Fibroblast of gingiva (primary cell): ENCODE measurements at places on chromosomes 16 and 17.

GRCh38 chr17:65936013-65936412 is 255.9 kb downstream of the CEP112 start:
- no peak for DNase-seq

- peak; percentile 27 for DNase-seq
Measured at GRCh38 chr16:57446531-57447185, 527 bp downstream of the CIAPIN1 start.

DNA sequence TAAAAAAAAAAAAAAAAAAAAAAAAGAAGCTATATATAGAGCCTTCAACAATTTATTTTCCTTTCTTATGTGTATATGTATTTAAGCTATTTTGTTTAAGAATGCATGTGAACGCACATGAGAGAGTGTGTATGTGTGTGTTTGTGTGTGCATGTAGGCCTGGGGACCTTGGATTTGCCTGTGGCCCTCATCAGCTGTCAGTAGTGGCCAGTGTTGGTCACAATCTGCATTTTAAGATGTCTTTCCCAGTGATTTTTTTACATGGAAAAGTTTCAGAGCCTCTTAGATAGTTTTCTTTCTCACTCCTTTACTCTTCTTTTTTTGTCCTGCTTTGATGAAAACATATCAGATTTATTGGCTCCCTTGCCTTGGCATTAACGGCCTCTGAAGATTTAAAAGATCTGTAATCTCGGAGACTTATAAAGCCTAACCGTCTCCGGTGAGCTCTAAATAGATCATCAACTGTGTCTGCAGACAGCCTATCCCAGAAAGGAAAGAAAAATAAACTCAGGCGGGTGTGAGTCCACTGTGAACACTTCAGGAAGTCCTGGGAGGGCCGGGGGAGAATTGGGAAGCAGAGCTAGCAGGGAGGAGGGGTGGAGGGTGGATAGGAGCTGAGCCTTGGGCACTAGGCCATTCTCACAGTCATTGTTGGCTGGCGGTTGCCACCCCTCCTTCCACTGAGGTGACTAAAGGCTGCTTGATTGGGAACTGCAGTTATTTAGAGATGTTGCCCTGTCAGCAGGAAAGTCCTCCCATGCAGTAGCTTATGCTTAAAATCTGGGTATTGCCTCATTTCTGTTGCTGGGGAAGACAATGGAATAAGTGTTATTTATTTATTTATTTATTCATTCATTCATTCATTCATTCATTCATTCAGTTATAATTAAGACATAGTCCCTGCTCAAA is 86.8 kb downstream of the WWP2 start:
- DNase-seq: peak; percentile 93

DNA sequence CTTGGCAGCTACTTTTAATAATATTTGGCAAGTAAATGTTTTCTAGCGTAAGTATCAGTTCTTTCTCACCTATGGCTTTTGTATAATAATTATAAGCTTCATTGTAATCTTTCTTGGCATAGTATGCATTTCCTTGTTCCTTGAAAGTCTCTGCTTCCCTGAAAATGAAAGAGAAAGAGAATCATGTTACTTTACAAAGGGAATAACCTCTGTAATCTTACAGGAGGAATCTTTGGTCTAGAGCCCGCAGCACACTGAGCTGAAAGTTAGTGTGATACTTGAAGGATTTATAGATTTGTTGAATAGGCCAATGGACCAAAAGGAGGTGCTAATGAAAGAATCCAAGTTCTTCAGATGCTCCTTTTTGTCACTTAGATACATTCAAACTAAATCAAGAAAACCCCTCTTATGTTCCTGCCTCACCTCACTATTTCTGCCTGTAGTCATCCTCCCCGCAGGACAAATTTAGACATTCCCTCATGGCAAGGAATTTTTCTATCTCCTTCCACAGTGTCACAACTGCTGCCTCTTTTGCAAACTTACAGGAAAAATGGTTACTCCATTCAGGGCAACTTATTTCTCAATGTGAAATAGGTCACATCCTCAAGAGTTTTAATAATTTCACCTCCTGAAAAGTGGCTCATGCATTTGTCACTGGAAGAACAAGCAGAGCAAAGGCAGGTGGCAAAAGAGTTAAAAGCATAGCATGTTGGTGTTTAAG is 16.7 kb downstream of the DNAJC7 start:
- DNase-seq: peak; percentile 46

GRCh38 chr16:4052801-4053293 is 63.4 kb downstream of the ADCY9 start:
- DNase-seq: peak; percentile 78

GRCh38 chr17:50055426-50056216 is at the start of gene ITGA3:
Gene ITGA3, plus strand, starts transcription at chr17:50056110. Its CDS starts 330 bp downstream, at chr17:50056440.
- peak; percentile 90 for DNase-seq

GRCh38 chr16:57878586-57878985 is 76.3 kb upstream of the KIFC3 start:
- DNase-seq: no peak

DNA sequence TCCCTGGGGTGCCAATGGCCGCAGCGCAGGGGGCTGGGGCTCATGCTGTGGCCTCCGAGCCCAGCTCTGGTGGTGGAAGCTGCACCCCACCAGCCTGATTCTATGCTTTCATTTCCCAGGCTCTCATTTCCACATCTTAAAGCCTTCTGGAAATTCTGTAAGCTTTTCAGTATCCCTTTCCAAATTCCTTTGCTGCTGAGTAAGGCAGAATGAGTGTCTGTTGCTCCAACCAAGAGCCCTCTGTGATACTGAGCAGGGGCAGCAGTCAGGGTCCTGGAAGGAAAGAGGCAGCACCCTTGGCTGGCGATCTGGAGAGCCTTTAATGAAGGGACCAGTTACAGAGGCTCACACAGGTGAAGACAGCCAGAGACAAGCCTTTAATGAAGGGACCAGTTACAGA is 79.5 kb upstream of the FOXF1 start:
- DNase-seq: no peak

GRCh38 chr17:68498479-68499326 is 13.5 kb upstream of the PRKAR1A start:
- no peak for DNase-seq

GRCh38 chr16:53558710-53559109 is 55.7 kb upstream of the AKTIP start:
- DNase-seq: no peak

DNA sequence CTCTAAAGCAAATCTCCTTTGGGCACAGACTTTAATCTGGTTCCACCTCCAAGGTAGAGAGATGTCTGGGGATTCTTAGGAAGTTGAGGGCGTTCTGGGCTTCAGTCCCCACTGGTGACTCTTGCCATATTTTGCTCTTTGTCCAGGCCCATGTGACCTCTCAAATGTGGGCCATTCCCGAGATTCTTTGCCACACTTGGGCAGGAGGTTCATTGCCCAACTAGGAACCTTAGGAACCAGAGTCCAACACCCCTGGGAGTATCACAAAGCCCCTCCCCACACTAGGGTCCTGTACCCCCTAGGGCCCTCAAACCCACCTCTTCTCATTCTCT is 6.5 kb downstream of the KRT14 start:
- no peak for DNase-seq

DNA sequence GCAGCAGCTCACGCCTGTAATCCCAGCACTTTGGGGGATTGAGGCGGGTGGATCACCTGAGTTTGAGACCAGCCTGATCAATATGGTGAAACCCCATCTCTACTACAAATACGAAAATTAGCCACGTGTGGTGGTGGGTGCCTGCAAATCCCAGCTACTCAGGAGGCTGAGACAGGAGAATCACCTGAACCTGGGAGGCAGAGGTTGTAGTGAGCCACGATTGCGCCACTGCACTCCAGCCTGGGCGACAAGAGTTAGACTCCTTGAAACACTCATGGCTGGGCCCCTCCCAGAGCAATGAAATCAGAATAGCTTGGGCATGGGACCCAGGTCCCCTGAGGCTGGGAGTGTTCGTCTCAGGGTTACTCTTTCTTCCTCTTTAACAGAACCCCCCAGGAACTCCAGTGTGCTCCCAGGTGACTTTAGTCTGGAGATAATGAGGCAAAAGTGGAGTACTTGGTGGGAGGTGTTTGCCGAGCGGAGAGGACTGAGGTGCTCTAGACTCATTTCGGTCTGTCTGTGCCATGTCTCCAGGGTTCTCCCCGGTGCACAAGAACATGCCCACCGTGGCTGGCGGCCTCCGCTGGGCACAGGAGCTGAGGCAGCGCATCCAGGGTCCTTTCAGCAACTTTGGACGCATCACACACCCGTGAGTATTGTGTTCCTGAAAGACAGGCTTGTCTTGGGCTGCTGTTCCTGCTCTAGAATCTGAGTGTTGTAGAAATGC is 41.6 kb downstream of the DNAH9 start:
- DNase-seq: no peak

DNA sequence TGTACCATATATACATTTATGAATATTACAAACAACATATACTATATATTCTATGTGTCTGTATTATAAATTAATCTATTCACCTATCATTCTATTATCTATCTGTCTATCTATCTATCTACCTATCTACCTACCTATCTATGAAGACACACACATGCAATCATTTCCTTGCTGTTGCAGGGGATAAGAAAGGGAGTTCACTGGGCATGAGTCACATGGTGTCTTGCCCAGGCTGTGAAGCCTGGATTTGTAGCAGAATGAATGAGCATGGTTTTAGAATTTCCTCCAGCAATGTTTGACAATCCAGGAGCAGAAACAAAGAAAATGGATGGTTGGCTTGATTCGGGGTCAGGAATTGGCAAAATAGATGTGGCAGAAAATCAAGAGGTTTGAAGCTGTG is 23.2 kb upstream of the FAM20A start:
- no peak for DNase-seq

GRCh38 chr17:55002458-55002857 is 33.9 kb downstream of the STXBP4 start:
- no peak for DNase-seq

DNA sequence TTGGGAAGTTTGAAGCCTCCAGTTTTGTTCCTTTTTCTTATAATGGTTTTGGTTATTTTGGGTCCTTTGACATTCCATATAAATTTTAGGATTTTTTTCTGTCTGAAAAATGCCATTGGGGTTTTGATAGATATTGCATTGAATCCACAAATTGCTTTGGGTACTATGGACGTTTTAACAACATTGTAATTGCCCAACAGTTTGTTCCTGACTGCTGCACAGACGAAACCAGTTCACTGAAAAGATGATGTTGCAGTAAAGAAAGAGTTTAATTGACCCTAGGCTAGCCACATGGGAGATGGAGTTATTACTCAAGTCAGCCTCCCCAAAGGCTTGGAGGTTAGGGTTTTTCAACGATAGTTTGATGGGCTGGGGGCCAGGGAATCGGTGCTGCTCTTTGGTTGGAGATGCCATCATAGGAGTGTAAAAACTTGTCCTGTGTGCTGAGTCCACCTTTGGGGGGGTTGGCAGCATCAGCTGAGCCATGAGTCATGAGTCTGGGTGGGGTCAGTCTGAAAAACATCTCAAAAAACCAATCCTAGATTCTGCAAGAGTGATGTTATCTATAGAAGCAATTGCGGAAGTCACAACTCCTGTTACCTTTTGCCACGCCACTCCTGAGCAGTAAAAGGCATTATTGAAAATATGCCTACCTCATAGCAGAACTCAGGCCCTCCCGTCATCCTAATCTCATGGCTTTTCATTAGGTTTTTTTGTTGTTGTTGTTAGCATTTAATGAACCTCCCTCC is 2.7 kb upstream of the PRSS41 start:
- DNase-seq: no peak

DNA sequence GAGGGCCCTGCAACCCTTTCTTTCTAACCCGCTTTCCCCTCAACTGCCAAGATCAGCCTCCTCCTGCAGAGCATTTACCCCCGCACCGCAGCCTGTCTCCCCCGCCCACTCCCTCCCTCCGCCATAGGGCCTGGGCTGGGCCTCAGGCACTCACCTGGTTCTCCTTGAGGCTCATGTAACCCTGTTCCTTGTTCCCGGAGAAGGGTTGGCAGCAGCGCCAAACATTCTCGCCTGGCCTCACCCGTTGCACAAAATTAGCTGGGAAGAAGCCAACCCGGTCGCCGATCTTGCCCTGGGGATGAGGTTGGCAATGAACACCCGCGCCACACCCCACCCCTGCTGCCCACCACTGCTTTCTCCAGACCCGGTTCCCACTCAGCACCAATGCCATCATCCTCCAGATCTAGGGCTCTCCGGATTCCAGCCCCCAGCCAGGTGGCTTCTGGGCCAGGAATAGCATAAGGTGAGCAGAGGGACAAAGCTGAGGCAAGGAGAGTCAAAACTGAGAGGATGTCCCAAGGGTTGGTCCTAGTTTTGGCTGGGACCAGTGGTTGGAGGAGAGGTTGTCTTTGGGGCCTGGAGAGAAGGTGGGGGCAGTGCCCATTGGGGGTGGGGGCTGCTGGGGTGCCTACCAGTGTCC is 12.8 kb downstream of the STAC2 start:
- DNase-seq: no peak

- peak; percentile 85 for DNase-seq
Measured at GRCh38 chr17:80751070-80751945, 206.7 kb downstream of the RPTOR start.

GRCh38 chr16:12260647-12261262 is 284.2 kb downstream of the SNX29 start:
- no peak for DNase-seq

- no peak for DNase-seq
Measured at GRCh38 chr17:46911311-46911710, 11.6 kb upstream of the GOSR2 start.

GRCh38 chr17:46842835-46843234 is 8.5 kb upstream of the WNT9B start:
- DNase-seq: no peak

DNA sequence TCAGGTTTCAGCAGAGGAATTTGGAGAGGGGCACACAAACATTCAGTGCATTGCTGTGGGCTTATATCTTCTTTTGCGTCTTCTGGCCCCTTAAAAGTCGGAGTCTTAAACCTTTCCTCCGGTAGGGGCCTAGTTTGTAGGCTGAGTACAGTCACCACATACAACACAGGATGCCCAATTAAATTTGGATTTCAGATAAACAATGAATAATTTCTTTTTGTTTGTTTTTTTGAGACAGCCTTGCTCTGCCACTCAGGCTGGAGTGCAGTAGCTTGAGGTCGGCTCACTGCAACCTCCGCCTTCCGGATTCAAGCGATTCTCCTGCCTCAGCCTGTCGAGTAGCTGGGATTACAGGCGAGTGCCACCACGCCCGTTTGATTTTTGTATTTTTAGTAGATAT is 26.7 kb upstream of the ADORA2B start:
- DNase-seq: no peak

GRCh38 chr17:50277357-50277754 is 3.1 kb downstream of the TMEM92 start:
- DNase-seq: no peak

DNA sequence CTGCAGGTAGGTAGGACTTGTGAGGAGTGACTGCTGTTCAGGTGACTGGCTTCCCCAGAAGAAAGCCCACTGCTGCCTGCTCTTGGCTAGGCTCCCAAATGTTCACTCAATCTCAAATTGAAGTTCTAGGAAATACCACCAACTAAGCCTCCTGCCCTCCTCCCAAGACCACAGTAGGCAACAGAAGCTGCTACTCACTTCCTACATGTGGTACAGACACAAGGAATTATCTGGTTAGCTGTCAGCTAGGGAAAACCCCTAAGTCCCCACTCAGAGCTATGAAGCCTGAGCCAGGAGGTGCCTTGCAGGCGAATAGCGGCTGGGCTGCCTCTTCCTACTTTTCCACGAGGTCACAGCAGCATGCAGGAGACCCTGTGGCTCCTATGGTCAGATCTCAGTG is 4.9 kb downstream of the FBXO39 start:
- no peak for DNase-seq

GRCh38 chr16:58022601-58023371 is 2.8 kb upstream of the MMP15 start:
- peak; percentile 62 for DNase-seq

- no peak for DNase-seq
Measured at GRCh38 chr16:60642956-60643355, 1393.3 kb downstream of the CDH8 start.

GRCh38 chr17:63694229-63694949 is 5.5 kb downstream of the LIMD2 start:
- DNase-seq: no peak
